ENCODE measurements at places on chromosomes 6 and 20.

DNA sequence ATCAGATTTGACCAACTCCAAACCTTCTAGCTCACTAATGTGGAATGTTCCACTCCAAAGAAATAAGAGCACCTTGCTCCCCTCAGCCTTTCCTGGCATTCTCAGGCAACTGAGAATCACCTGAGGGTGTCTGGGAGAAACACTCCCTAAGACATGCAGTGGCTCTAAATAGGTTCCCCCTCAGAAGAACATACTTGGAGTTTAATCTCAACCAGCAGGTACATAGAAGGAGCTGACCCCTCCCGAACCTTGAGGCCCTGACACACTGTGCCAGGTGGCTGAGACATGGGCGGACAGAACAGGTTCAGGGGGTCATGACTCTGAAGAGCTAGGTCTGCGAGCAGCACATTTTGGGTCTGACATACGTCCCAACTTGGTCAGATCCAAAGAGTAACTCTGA is 107.6 kb upstream of the MAP3K4 start:
- no peak for DNase-seq

GRCh38 chr20:57503035-57503658 is 21.8 kb downstream of the CTCFL start:
- peak; percentile 57 for DNase-seq

- peak; percentile 63 for DNase-seq
Measured at GRCh38 chr6:36340618-36341454, 4.1 kb upstream of the BNIP5 start.

DNA sequence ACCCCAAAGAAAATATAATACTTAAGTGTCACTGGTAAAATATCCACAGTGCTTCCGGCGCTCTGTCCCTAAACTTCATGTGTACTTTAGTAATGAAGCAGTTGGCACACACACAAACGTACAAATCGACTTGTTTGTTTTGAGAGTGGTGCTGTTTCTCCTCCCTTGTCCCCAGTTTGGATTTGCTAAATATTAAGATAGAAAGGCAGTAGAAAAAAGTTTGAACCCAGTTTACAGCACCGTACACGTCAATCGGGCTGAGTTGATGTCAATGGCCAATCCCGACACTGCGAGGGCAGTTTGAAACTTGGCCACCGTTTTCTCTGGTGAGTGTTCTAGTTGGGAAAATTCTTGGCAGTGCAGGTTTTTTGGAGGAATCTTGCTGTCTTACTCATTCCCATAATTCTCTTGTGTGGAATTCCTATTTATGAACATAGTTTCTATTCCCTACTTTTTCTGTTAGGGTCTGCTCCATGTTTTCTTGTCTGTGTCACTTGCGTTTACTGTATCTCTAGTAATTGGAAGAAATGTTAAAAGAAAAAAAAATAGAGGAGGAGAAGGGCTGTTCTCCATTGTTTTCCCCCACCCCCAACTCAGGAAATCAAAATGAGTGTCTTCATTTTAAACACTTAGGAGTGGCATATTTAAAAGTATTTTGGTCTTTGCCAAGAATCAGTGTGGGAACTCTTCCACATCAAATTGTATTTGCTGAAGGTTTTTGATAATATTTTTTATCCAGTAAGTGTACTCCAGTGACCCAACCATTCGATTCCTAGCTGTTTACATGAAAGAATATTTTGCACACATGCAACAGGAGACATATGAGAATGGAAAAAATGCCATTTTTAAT is 72.3 kb downstream of the OR2B2 start:
- DNase-seq, result no peak

DNA sequence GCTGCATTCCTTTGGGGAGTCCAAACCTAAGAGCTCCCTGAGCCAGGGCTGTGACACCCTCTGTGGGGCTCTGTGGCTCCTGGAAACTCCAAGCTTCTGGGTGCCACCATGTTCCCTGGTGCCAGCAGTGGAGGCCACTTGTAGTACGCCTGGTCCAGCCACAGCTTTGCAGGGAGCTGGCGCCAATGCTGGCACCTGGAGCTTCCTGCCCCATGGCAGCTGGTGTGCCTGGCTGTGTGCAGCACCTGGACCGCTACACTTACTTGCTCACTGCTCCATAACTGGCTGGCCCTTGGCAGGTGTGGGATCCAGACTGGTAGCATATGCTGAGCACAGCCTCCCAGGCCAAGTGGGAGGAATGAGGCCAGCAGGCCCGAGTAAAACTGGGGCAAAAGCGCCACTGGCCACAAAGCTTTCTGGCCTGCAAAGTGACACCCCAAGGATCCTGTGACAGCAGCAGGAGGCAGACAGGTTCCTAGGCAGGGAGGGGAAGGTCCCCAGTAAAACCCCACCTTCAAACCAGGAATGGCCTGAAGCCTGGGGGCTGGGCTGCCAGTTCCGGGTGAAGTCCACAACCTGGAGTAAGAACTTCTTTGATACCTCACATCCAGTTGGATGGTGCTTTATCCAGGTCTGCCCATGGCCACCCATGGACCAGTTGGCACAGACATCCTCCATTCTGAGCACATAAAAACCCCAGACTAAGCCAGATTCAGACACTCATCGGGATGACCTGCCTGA is 461.0 kb downstream of the TBC1D32 start:
- DNase-seq, result no peak

Measured in stimulated activated naive B cell treated with anti-CD40 and anti-IgM and Interleukin-4, amounts not matched to agents 10 μg/mL and 1 μg/mL and 100 μg/mL, for 72 hours (primary cell).